ENCODE measurements at places on chromosomes 3 and 15.

DNA sequence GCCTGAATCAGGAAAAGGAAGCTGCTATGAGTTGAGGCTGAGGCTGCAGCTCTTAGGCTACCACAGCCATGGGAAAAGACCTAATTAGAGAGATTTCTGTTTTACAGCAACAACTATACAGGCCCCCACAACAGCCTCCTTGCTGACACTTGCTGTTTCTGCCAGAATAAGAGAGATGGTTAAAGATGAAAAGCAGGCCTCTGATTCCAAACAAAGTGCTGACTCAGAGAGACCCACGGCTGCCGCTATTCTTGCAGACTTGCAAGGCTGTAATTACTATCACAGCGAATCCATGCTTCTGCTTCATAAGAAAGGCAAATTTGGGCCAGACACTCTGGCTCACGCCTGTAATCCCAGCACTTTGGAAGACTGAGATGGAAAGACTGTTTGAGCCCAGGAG, 41.8 kb downstream of the MCF2L2 start:
- DNase-seq, result no peak

GRCh38 chr3:188212308-188212969, 58.5 kb downstream of the LPP start:
- no peak for DNase-seq

DNA sequence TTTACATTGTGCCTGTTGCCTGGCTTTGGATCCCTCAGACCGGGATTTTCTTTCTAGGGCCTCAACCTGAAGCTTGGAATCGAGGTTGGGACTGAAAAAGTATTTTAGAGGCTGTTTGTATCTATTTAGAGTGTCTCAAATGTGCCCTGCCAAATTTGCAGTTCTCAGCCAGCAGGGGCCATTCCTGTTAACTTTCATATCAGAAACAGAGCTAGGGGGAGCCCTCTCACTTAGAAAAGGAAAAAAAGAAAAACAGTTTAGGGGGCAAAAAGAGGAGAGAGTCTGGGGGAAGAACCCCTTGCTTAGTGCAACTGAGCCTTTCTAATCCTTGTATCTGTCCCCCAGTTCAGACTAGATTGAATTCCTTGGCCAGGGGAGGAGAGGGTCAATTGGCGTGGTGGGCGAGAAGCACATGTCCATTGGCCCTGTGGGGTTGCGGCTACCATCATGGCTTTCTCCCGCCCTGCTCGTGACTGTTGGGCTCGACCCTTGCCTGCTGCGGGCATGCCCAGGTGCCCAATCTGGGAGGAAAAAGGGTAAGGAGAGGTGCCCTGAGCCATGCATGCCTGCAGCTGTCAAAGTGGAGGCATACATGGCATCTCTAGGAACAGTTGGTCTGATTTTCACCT, 101.6 kb downstream of the CFAP44 start:
- DNase-seq, result no peak

GRCh38 chr3:177229791-177230190, 32.5 kb upstream of the TBL1XR1 start:
- DNase-seq, result no peak

All from stimulated activated CD8-positive, alpha-beta memory T cell treated with anti-CD3 and anti-CD28 coated beads, Interleukin-12 subunit alpha, Interleukin-12 subunit beta, amount 100 ng/mL, for 1 hour (primary cell).